ENCODE measurements at places on chromosomes 2 and 18.

DNA sequence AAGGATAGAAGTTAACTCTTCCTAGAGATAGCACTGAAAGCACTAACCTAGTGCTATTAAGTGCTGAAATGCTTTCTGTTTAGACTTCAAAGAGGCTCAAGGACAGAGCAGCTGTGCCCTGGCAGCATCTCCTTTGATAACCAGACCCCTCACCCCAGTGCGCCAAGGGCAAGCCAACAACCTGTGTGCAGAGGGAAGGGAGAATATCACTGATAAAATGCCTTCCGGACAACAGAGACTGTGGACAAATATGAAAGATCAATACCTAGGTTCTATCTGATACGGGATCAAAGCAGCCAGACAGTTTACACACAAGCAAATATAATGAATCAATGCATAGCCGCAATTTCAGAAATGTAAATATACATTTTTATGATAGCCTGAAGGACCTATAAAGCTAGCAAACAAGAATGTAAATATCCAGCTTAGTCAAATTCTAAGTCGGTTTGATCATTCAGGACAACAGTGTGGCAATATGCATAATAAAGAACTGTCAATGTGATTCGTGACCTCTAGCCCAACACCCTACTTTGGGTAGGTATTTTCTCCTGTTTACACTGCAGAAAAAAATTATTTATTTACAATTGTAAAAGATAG, 91.8 kb upstream of the RFX8 start:
- no peak for DNase-seq

DNA sequence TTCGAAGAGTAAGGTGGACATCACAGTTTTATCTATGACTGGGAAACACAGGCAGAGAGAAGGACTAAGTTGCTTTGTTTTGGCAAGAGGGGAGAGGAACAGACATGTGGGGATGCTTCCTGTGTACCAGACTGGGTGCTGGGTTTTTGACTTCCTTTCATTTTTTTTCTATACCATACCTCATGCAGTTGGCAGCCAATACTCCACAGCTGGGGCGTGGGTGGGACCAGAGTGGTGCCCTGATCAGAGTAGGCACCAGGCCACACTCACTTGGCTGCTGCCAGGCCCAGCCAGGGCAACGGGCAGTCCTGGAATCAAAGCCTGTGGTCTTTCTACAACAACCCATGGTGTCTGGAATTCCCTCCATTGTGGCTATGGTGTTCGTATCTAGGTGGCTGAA, 45.2 kb downstream of the SH3RF3 start:
- DNase-seq, result no peak

DNA sequence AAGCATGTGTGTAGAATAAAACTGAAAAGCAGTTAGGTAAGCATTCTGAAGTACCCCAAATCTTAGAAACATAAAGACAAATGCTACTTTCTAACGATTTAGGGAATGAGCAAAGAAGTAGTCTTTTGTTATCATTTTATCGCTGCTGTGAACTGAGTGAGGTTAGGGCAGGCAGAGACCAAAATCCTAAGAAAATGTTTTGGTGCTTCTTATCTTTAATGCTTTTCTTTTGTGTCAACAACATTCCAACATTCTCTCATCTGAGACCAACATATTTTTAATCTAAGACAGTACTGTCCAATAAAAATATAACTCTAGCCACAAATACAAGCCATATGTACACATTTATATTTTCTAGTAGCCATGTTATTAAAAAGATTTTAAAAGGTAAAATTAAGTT, 789.4 kb upstream of the PIK3C3 start:
- DNase-seq, result no peak

DNA sequence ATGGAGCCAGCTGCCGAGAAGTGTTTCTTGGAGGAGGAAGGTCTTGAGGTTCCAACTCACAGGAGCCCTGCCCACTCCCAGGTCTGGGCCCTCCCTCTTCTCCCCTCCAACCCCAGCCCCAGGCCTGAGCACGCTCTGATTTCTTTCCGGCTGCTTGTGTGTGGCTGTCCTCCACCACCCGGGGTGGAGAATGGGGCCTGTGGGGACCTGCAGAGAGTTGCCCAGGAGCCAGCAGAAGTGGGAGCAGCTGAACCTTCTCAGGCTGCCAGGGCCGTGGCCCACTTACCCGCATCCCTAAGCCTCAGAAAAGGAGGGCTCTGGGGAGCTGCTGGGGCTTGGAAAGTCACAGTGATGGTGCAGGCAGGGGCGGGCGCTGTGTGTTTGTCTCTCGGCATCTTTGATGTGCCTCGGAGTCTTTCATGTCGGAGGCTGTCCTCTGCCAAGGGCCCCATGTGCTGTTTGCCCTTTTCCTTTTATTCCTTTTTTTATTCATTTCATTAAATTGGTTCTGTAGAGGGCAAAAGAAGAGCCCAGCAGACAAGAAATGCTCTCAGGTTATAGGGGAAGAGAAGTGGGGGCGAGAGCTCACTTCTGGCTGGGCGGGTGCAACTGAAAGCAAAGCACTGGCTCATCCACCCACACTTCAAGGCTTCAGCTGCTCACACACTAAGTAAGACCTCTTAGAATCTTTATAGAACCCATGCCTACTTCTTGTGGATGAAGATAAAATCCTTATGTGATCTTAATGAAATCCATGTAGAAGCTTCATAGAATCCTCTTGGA, 52.5 kb downstream of the SDC1 start:
- DNase-seq, result no peak

DNA sequence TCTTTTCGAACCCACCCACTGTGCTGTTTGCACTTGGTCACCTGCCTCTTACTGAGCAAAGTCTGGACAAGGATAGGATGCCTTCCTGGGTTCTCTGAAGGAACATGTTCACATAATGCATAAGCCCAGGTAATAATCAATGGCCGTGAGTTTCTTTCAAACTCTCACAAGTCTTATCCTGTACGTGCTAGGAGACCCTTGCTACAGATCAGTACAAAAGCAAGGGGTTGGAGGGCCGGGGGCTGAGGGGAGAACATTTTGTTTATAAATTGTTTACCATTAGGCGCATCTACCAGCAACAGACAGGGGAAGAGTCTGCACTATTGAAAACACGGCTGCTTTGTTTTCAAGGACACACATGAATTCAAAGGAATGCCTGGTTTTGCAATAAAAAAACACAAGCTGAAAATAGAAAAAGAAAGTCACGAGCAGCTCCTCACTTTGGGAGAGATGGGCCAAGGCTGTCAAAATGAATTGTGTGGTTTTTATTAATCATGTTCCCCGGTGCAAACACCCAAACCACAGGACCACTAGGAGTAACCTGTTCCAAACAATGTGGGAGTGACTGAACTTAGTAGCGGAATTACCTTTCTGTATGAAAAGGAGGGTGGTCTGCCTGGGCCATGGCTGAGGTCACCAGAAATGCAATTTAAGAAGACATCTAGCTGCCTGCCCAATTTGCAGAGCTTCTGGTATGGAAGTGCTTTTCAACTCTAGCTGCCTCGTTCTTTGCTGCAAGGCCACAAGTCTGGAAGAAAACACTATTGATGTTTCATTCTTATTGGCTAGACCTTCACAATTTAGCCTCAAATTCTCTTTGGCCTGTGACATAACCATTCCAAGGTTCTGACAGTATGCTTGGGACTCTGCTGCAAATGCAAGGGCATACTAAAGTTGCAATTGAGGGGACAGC, 73.5 kb downstream of the CCBE1 start:
- no peak for DNase-seq

GRCh38 chr18:72122103-72122502, 422.0 kb downstream of the CBLN2 start:
- DNase-seq, result no peak

- no peak for DNase-seq
Measured at GRCh38 chr2:202185156-202185555, 53.2 kb downstream of the SUMO1 start.

GRCh38 chr2:223855426-223855825, 18.0 kb upstream of the AP1S3 start:
- no peak for DNase-seq

DNA sequence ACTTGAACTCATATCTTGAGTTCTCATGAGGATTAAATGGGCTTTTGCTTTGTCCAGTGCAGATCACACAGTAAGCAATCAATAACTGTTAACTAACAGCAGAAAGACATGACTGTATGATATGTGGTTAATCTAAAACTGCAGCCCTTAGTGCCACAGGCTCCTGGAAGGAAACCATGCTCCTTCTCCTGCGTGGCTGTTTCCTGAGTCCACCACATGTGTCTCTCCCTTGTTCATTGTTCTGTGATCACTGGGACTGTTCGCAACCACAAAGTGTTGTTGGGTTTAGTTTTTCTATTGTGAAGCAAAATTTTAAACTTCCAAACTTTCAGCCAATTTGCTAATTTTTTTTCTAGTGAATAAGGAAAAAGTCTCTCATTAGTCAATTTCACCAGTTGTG, 130.9 kb upstream of the PTPRM start:
- DNase-seq, result no peak

Data from fibroblast of skin of left quadriceps (primary cell).